Cortex of kidney (tissue), 1 donor: ENCODE measurements at places on chromosomes 4 and X.

DNA sequence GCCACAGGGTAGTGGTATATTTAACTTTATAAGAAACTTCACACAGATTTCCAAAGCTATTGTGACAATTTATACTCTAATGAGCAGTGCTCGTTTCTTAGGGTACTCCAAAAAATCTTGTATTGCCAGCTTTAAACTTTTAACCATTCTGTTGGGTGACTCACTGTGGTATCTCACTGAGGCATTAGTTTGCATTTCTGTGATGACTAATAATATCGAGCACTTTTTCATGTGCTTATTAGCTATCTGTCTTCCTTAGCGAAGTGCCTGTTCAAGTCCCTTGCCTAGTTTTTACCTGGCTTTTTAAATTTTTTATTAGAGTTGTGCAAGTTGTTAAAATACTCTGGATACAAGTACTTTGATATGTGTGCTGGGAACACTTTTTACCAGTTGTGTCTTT, 5.5 kb downstream of the PNMA3 start:
- DNase-seq = no peak

DNA sequence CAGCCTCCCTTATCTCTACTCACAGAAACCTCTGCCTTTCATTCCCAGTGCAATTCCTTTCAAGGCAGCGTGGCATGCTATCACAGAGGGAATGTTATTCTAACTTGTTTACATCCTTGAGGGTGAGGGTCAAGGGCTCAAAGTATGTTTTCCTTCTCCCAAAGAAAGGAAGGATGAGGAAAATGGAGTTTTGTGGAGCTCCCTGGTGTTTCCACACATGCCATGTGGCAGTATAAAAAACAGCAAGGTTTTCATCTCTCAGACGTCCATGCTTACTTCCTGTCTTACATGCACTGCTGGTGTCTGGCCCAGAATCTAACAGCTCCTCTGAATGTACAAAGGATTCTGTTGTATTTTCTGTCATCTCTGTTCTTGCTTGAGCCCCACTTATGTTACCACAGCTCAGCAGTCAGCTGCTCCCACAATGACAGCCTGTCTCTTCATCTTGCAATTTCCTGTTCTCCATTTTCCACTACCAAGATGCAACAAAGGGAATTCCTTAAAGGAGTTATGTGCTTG, 128.0 kb downstream of the SNCA start:
- no peak for DNase-seq

DNA sequence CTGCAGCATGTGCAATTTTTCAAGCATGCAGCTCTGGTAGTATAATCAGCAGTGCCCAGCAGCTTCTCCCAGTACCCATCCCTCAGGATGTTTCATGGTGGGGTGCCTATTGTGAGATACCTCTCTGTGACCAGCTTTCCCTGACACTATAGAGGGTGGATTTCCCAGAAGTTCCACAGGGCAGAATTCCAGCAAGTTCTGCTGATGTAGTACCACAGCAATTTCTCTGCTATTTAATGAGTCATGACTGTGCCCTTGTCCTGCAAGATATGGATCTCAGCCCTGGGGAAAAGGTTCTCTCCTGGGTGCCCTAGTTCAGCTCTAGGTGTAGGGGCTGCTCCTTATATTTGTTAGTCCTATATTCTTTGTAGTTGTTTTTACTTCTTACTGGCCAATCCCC, 174.8 kb downstream of the ENOX2 start:
- DNase-seq = no peak

DNA sequence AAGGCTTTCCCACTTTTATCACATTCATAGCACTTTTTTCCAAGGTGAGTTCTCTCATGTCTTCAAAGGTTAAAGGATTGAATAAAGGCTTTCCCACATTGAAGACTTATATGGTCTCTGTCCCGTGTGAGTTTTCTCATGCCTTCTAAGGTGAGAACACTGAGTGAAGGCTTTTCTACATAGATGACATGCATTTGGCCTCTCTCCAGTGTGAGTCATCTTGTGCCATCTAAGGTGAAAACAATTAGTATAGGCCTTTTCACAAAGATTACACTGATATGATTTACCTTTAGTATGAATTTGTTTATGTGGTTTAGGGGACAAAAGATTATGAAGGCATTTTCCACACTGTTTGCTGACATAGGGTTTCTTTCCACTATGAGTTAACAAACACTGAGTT, 21.2 kb downstream of the USP17L30 start:
- no peak for DNase-seq

DNA sequence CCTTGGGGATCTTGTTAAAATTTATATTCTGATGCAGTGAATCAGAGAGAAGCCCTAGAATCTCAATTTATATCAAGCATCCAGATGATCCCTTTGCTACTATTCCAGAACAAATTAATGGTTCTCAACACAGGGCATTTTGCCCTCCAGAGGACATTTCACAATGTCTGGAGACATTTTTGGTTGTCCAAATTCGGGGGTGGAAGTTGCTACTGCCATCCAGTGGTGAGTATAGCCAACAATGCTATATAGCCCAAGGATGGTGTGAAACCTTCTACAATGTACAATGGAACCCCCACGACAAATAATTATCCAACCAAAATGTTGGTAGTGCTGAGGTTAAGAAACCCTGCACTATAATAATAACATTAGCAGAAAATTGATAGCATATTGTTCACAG, 2440.0 kb downstream of the PCDH7 start:
- DNase-seq = no peak

GRCh38 chr4:82998898-82999297, 11.7 kb downstream of the LIN54 start:
- no peak for DNase-seq

DNA sequence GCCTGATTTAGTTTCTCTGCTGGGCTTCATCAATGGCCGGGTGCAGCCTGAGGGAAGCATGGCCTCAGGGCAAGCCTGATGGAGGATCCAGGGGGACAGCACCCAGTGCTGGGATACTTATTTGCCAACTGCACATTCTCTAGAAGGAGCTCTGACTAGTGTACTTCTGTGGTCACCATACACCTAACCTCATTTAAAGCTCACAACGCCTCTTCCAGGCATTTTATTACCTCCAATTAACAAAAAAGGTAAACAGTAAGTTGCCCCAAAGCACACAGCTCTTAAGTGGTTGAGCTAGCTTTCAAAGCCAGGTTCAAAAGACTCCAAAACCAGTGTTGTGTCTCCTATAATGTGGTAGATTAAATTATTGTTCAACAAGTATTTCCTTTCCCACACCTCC, 26.8 kb upstream of the ATXN3L start:
- no peak for DNase-seq

- no peak for DNase-seq
These were observed 392.8 kb upstream of the NR3C2 start for GRCh38 chr4:148834804-148835631.

DNA sequence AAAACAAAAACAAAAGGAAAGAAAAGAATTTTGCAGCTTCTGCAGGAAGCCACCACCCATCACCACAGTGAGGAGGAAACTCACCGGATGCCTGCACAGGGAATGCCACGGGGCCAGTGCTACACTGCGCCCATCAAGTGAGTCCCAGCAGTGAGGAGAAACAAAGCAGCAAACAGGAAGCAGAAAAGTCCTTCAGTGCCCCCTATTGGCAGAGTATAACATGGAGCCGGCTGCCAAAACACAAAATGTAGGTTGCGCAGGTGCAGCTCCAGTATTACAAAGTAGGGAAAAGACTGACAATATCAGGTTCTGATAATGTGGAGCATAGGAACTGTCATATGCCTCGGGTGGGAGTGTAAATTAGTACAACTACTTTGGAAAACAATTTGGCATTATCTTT, 23.3 kb upstream of the SCML2 start:
- DNase-seq = no peak

GRCh38 chr4:83251447-83251830, 33.2 kb downstream of the COQ2 start:
- no peak for DNase-seq

DNA sequence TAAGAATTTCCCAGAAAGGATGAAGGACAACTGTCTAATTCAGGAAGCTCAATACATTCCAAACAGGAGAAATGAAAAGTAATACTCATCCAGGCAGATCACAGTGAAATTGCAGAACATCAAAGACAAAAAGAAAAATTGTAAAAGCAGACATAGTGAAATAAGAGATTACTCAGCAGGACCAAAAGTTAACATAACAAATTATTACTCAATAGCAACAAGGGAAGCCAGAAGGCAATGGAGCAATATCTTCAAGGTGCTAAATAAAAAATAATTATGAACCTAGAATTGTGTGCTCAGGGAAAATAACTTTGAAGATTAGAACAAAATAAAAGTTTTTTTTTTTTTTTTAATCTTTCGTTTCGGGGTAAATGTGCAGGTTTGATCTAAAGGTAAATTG, 30.5 kb upstream of the ENPP6 start:
- DNase-seq = no peak

- DNase-seq = no peak
These were observed 1090.9 kb downstream of the RAPGEF2 start for GRCh38 chr4:160193787-160194186.

GRCh38 chrX:67673741-67674274, 130.0 kb downstream of the AR start:
- DNase-seq = no peak

GRCh38 chr4:128298852-128299251, 11.2 kb upstream of the PGRMC2 start:
- no peak for DNase-seq

GRCh38 chr4:169272265-169272886, 1.6 kb upstream of the SH3RF1 start:
- DNase-seq = no peak

GRCh38 chr4:110025718-110026117, 113.0 kb downstream of the EGF start:
- DNase-seq = no peak

GRCh38 chrX:47539860-47540259, 21.1 kb upstream of the ARAF start:
- no peak for DNase-seq

DNA sequence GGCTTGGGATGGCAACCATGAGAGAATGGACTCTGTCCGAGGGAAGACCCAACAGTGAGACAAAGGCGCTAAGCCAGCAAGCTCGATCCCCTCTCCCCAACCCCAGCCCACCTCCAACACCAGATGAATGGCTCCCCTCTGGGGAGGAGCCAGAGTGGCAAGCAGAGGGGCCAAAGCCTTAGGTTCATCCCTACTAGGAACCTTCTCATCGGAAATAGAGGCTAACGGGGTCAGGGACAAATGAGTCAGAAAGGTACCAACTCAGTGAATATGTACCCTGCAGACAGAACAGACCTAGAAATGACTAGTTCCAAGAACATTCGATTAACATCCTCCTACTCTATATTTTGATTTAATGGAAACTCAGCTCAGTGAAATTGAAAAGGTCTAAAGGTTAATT, 73.9 kb downstream of the NSG1 start:
- no peak for DNase-seq

GRCh38 chr4:17358241-17358640, 153.6 kb downstream of the QDPR start:
- no peak for DNase-seq

GRCh38 chr4:56040842-56041241, 92.1 kb downstream of the CEP135 start:
- no peak for DNase-seq

- DNase-seq = no peak
These were observed 50.1 kb downstream of the NHS start for GRCh38 chrX:17425136-17425535.
